ENCODE measurements at places on chromosomes 6 and 20.

- no peak for DNase-seq
These were observed 96.6 kb upstream of the AKIRIN2 start for GRCh38 chr6:87798393-87799278.

GRCh38 chr6:43475516-43475915, 1.9 kb upstream of the TJAP1 start:
- no peak for DNase-seq

DNA sequence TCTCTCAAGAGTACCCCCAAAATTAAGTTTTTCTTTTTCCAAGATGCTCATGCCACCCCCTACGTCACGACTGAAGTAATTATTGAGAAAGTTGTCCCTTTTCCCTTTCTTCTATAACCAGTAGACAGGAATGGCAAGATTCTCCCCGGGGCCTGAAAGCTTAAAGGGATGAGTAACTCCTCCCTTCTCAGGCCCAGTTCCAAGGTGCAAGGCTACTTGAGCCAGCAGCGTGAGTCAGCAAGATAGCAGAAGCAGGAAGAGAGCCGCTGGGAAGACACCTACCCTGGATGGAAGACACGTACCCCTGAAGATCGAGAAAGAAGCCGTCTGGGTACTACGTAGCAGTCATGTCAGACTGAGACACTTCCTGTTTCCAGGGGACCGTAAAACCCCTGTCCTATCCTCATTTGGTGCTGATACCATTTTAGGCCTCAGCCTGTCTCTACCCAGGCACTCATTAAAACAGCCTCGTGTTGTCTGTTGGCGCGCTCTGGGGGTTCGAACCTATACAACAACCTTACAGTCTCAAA, 241.0 kb downstream of the ADGRG6 start:
- no peak for DNase-seq

- DNase-seq = no peak
These were observed 122.6 kb downstream of the OPRM1 start for GRCh38 chr6:154161689-154162088.

GRCh38 chr20:62824476-62825332, 7.9 kb downstream of the COL9A3 start:
- DNase-seq = no peak

GRCh38 chr6:101146389-101146788, 247.1 kb upstream of the GRIK2 start:
- DNase-seq = no peak

DNA sequence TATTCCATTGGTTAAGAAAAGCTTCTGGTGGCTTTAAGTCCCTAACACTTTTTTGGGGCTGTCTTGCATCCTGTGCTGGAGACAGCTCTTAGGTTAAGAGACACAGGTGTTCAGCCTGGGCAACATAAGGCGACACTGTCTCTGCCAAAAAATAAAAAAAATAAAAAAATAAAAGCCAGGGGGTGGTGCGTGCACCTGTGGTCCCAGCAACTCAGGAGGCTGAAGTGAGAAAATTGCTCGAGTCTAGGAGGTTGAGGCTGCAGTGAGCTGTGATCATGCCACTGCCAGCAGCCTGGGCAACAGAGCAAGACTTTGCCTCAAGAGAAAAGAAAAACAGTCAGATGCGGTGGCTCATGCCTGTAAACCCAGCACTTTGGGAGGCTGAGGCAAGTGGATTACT, 55.6 kb upstream of the ZMYND8 start:
- DNase-seq = no peak

GRCh38 chr20:34774449-34774848, 51.0 kb downstream of the NCOA6 start:
- no peak for DNase-seq

GRCh38 chr6:21079468-21080048, 514.0 kb upstream of the SOX4 start:
- no peak for DNase-seq

- DNase-seq = no peak
These were observed 191.6 kb upstream of the PRDM1 start for GRCh38 chr6:105894556-105894955.

DNA sequence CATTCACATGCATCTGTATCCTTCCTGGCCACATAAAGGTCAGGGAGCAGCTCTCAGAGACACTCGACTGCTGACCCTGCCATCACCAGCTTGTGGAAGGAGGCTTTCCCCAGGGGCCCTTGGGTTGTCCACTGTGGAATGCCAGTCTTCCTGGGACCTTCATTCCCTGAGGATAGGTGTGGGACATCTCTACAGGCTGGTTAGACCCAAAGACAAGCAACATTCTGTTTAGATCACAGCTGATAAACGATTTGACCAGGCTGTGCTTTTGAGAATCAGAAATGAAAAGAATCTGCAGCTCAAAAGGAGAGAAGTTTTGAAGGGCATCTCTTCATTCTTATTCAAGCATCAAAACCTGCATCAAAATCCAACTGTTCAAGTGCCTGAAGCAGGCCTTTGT, 18.2 kb upstream of the SH3BGRL2 start:
- no peak for DNase-seq

DNA sequence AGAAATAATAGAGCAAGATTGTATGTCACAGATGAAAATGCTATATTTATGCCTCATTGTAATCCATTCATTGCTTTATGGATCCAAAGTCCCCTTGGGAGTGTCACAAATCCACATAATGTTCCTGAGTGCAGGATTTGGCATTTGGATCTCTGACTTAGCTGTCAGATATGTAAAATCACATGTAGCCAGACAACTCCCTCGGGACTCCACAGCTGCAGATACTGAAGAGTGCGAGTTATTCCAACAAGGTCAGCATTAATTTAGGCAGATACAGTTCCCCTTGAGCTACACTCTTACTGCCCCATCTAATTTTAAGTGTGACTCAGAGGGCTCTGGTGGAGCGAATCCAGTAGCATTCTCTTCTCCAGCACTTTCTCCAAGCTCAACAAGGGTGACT, 433.2 kb downstream of the CD83 start:
- no peak for DNase-seq

GRCh38 chr20:53916173-53916512, 154.3 kb downstream of the BCAS1 start:
- DNase-seq = no peak

- DNase-seq = no peak
These were observed 169.5 kb downstream of the FRK start for GRCh38 chr6:115891111-115891669.

DNA sequence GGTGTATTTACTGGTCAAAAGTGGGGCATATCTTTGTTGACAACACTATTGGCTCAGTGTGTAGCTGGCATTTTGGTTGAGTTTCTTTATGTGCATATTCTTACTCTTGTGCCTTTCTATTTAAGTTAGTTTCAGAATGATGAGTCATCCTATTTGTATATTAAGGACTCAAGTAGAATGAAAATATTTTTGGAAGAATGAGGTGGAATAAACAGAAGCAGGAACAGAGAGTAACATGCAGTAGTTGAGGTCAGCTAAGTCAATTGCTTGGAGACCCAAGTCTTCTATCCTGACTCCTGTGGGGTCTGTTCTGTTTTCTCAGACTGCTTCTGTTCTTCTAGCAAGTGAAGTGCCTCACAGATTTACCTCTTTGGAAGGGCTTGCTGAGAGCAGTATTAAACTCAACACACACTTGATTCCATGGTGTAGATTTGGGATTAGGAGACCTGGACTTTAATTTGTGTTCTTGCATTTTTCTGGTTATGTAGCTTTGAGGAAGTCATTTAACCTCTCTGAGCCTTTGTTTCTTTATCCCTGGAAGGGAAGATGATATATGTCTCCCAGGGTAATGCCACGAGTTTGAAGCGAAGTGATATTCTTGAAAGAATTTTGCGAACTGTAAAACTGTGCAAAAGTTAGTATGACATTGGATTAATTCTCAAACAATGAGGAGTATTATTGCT, 324.3 kb downstream of the QKI start:
- DNase-seq = no peak

GRCh38 chr20:55755861-55756260, 249.5 kb downstream of the CBLN4 start:
- no peak for DNase-seq
